ENCODE measurements at places on chromosomes 3 and 15. TPM values are rescaled to one million over a fixed set of nuclear protein-coding genes. Genes with fewer than 3 reads are reported as not detected.

WDR93 gene
- not detected for total RNA-seq

DNA sequence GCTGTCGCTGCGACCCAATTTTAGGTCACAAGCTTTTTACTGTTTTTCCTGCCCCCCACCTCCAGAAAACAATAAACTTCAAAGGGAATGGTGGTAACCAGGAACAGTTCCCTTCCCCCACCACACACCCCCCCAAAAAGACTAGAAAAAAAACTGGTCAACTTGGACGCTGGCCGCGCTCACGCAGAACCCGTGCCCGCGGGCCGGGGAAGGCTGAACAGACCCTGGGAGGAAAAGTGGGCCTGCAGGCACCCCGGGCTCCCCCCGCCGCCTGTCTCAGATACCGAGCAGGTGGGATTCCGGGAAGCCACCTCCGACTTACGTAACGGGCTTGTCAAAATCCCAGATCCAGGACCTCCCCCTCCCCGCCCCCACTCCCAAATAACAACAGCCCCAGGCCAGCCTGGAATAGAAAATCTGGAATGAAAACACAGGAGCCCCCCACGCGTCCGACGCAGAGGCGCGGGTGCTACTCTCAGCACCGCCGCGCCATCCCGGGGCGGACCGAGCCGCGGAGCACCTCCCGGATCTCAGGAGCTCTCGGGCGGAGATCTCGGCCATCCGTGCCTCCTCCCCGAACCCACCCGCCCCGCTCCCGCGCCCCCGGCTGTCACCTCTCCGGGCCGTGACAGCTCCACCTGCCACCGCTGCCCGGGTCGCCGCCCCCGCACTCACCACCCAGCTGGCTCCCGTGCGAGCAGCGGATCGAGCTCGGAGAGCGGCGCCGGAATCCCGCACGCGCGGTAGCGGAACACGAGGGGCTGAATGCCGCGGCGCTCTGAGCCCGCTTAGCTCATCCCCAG is 557 bp downstream of the DENND4A start:
- DNase-seq, result no peak

HTR3E gene
- total RNA-seq, result not detected

GRK7 gene
- not detected for total RNA-seq

GRCh38 chr3:46261926-46262594 is 19.8 kb downstream of the CCR3 start:
- DNase-seq, result no peak

CFAP100 gene
- total RNA-seq, result not detected

CD80 gene
- not detected for total RNA-seq

DNA sequence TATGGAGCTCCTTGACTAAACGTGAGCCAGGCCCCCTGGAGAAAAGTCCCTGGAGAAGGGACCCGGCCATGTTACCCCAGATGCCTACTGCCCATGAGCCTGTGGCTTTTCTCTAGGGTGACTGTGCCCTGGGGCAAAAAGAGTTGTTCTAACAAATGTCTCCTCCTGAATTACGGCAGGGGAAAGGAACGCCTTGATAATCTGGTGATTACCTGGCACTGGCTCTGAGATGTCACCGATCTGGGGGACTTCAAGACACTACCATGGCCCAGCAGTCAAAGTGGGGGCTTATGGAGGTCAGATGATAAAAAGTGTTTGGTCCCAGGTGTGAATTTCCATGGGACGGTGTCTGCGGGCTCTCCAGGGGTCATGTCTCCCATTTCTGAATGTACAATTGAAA is 140.7 kb downstream of the KLF13 start:
- no peak for DNase-seq

DNA sequence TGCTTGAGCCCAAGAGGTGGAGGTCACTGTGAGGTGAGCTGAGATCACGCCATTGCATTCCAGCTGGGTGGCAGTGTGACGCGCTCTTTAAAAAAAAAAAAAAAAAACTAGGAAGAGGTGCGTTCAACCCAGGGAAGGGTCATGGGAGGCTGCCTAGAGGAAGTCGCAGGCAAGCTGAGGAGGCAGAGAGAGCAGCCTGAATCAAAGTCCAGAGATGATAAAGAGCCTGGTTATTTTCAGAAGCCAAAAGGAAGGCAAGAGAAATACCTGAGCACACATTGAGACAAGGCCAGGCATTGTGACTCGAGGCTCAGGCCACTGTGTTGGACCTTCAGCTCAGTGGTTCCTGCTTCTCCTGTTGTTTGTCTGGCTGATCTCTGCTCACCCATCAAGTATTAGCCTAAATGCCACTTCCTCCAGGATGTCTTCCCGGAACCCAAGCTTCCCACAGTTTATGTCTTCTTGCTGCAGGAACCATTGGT is 16.1 kb upstream of the GCNT3 start:
- no peak for DNase-seq

DNA sequence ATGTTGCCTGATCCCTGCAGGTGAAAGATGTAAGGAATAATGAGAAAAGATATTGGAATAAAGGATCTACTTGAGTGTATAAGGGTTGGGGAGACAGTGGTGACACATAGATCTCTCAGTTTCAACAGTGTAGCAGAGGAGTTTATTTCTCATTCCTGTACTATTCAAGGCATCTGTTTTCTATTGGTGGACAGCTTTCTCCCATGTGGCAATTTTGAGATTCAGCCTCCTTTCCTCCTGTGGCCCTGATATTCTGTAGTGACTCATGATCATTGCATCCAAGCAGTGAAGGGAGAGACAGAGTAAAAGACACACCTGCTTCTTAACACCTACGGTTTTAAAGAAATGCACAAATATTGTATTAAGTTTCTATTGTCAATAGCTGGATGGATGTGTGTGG is 327.6 kb downstream of the GRM7 start:
- DNase-seq, result no peak

TMC3 gene
- not detected for total RNA-seq

DNA sequence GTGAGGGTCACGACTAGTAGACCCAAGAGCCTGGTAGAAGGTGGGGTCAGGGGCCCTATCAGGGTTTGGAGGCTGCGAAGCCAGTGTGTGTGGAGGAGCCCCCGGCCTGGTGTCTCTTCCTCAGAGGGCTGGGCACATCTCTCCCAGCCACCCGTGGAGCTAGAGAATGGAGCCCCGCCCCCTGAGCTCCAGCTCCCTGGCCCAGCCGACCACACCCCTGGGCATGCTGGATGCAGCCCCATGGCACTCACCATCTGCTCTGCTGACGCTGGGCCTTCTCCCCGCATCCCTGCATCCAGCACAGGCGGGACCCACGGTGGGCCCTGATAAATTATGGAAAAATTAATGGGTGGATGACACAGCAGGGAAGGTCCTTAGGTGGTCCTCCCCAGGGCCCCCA is 17.5 kb downstream of the ANKRD63 start:
- peak; percentile 27 for DNase-seq

SERINC4 gene
- total RNA-seq, result not detected

DNA sequence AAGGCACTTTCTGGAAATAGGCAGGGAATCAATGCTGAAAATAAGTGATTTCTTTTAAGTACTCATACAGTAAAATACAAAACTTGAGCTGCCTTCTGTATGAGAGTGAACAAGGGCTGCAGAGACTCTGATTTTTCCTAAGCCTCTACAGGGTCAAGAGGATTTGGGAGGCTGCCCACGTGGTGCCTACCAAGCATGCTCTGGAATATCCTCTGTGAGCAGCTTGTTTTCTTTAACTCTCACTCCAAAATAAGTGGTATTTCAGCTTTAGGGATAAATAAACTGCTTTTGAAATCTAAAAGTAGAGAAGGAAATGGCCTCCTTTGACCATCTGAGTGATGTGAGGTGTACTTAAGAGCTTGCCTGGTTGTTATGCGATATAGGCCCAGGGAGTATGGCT is 8.1 kb upstream of the SELENOK start:
- no peak for DNase-seq

DNA sequence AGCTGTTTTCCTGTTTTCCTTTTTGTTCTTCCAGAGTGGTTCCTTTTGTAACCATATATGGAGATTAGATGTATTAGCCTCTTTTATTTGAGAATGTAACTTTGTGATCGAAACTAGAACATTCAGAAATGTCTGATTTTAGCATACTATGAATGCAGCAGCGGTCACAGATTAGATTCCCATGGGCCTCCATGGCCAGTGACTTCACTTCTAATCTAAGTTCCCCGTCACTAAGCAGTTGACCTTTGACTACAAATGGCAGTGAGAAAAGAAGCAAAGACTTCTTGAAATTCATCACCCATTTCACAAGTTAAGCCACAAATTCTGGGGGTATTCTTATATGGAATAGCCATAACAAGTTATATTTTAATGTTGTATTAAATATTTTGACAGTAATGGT is 114.6 kb upstream of the FLNB start:
- DNase-seq, result no peak

MAP1A gene
- 45.0 TPM for total RNA-seq

DNA sequence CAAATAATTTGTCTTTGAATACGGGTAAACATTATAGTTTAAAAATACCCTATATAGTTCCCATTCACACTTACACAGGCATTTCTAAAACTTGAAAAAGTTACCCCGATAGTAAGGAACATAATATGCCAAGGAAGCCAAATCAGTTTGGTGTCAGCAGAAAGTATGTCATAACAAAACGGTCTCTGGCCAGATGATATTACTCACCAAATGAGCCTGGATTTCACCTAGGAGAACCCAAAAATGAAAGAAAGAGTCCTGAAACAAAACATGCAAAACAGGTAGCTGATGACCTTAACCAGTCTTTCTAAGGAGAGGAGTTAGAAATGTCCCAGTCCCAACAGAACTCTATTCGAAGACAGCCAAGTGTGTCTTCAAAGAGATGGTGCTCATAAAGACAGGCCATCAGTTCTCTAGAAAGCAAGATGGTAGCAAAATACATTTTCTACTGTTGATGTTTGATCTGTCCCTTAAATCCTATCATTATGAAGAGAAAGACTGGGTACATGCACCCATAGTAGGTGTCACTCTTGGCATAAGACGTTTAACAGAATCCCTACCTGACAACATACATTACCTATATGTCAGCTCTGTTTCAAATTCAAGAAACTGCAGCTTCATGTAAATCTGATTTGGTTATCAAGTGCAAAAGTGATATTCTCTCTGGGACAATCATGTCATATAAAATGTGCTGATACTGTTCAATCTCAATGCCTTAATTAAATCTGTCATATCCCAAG is 942.5 kb downstream of the ROBO1 start:
- no peak for DNase-seq

DNA sequence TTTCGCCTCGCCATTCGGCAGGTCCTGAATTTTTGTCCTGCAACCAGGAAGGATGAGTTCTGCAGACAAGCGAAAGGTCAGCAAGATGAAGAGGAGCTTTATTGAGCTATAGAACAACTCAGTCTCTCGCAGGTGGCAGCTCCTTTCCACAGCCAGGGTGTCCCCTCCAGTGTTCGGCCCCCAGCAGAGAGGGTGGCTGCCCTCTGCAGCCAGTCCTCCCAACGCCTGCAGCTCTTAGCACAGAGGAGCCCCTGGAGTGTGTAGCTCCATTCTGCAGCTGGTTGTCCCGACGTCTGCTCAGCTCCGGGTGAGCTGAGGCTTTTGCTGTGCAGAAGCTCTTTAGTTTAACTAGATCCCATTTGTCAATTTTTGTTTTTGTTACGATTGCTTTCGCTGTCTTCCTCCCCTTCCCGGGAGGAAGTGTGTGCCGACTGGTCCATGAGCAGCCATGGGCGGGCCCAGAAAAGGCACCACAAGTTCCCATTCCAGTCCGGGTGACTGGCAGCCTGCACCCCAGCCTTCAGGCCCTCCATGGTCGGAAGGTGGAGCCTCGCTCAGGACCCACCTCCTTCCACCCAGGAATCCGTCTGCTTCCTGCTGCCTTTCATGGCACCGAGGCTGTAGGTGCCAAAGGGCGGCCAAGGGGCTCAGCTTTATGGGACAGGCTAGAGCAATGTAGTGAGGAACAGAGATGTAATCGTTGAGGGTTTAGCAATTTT is 497.8 kb upstream of the CNTN4 start:
- DNase-seq, result no peak

DNA sequence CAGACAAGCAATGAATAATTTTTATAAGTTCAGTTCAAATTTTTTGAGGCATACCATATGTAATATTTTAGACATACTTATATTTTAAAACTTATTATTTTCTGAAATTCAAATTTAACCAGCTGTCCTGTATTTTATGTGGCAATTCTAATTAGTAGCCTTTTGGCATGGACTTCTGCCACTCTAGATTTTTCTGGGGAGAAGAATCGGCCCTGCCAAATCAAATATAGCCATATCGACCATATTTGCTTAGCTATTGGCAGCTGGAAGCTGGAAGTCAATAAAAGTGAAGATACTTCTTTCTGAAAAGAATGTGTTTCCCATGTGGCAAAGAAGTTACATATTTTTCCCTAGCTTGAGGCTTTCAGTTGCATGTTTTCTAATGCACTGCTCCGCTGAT is 9.4 kb upstream of the RBMS3 start:
- DNase-seq, result no peak

DNA sequence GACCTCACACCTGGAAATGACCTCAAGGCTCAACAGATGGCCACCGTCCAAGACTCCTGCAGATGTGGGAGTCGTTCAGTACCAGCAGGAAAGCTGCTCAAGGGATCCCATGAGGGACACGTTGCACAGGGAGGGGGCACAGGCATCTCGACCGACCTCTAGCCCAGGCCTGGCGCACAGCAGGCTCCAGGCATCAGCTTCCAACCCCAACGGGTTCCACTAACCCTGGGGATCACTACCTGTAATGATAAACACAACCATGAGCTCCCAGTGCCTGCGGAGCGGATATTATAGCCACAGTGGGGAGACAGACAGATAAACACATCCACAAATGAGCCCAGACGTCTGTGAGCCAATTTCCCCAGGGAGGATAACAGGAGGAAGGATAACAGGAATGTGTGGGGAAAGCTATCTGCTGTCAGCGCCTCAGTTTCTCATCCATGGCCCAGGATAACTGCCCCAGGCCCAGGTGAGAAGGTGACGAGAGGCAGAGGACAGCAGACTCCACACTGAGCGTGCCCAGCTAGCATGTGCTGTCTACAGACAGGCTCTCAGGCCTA is 19.9 kb downstream of the NUP210 start:
- DNase-seq, result no peak

- DNase-seq, result peak; percentile 10
Measured at GRCh38 chr15:45179221-45179985, 8.4 kb downstream of the SHF start.

MRPL46 gene
- 38.4 TPM for total RNA-seq

DNA sequence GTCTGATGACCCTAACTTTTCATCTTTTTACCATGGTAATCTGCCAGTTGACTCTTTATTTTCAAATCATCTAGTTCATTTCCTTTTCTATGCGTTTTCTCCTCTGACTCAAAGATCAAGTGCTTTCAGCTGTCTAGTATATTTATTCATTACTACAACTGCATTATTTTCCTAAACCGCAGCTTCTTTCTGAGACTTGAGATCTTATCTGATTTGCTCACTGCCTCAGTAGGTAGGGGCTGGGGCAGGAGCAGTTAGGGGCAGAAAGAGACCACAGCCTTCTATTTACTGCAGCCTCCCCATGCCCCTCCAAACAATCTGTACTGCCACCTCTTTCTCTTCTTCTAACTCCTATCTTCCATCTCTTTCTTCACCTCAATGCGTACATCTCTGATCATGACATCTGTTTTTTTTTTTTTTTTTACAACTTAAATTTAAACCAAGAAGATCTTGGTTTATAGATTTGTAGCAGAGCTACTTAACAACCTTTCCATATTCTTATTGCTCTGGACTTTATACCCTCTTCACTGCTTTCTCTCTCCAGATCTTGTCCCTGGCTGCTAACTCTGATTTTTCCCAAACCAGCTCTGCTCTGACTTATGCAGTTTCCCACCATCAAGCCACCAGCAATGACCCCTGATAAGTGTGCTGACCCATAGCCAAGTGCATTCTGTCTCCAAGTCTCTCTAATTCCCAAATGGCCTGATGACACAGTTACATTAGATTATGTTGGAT is 52.2 kb downstream of the MOBP start:
- peak; percentile 5 for DNase-seq

GRCh38 chr3:66466606-66467270 is 34.1 kb downstream of the LRIG1 start:
- no peak for DNase-seq

GRCh38 chr3:73622091-73622805 is 2.5 kb downstream of the PDZRN3 start:
- DNase-seq, result no peak
